A172 (cell line): ENCODE measurements at places on chromosomes 3 and 15.
A peak's percentile ranks its signal among the peaks of the same experiment; 100 is the strongest.

DNA sequence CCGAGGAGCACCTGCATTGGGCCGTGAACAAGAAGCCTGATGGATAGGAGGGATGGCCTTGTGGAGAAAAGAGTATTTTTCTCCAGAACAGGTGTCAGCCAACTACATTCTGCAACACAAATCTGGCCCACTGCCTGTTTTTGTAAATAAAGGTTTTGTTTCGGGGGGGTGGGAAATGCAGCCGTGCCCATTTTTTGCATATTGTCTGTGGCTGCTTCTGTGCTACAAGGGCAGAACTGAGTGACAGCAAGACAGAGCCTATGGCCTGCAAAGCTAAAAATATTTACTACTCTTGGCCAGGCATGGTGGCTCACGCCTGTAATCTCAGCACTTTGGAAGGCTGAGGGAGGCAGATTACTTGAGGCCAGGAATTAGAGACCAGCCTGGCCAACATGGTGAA lies 95.9 kb upstream of the AKAP13 start:
- no peak for DNase-seq

DNA sequence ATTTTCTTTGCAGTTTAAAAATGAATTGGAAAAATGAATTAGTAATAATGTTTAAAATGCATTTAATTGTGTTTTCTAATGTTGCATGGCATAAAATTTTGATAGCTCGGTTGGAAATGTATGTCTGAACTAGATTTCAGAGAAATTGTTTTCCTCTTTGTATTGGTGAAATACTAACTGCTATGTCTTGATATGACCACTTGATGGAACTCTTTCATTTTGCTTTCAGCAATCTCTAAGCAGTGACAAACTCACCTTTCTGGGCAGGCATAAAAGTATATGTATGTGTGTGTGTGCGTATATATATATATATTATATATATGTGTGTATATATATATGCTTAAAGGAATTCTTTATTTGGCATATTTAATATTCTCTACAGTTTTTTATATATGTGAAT lies 239.3 kb upstream of the ZNF717 start:
- DNase-seq: no peak

DNA sequence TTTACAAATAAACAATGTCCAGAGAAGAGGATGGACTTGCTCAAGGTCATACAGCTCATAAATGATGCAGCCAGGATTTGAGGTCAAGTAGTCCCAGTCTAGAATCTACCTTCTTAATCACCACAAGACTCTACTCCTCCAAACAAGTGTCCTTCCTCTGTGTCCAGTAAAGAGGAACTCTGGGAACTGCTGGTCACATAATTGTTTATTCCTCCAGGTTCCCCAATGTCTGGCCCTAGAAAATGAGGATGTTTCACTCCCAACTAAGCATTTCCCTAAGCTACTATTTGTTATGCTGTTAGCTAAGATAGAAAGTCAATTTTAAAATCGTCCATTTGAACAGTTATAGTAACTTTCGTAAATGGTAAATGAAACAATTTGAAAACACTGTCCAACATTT lies 192.4 kb downstream of the FHIT start:
- DNase-seq: no peak

- peak; percentile 98 for DNase-seq
Observed at GRCh38 chr3:194598771-194599557, 34.3 kb downstream of the TMEM44 start.

DNA sequence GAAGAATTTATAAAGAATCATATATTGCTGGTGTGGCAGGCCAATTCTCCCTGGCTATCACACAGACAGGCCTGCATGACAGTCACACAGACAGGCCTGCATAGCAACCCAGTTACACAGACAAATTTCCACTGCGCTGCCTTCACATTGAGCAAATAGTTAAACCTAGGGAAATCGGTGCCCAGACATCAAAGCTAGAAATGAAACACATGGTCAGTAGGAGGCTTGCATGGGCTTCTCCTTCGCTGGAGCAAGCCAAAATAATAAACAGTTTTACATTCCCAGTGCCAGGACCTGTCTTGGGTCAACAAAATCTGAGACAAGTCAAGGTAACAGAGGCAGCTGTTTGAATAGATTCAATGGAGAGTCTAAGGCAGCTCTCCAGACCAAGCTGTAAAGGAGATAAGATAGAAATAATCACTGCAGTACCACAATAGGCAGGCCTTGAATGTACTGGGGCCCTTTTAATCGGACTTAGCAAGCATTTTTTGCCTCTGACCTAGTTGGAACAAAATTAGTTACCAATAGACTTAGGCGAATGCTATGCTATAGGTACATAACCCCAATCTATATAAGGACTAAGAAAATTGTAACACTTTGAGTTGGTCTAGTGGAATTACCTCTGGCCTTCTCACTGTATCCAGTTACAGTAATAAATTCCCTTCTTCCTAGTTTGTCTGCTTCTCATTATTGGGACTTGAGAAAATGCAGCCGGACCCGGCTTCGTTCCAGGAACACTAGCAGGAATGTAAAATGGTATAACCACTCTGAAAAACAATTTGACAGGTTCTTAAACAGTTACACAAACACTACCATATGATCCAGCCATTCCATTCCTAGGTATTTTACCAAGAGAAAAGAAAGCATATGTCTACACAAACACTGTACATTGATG lies 274.7 kb upstream of the UBE2E2 start:
- no peak for DNase-seq

DNA sequence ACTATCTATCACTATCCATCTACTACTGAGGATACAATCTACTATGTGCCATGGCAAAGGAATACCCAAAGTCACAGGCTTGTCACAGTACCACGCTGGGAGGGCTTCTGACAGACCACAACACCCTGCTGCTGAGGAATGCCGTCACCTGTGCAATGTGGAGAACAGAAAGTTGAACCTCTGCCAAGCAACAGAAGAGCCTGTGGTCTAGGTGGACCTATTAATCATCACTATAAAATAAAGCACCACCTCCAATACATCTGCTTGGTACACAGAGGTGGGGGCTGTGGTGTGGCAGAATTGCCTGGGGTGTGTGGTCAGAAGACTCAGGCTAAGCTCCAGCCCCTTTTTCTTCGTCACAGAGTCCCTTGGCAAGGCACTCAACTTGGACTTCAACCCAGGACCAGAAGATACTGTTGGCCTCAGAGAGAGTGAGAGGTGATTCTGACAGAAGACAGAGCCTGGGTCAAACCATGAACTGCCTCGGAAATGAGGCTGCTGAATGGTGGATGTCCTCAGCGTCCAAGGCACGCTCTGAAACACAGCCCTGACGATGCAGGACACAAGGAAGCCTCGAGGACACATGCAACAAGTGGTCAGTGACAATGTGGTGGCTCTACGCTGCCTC lies 189.4 kb upstream of the CHRNA7 start:
- no peak for DNase-seq

GRCh38 chr3:59540241-59540640 lies 490.4 kb upstream of the CFAP20DC start:
- DNase-seq: no peak

DNA sequence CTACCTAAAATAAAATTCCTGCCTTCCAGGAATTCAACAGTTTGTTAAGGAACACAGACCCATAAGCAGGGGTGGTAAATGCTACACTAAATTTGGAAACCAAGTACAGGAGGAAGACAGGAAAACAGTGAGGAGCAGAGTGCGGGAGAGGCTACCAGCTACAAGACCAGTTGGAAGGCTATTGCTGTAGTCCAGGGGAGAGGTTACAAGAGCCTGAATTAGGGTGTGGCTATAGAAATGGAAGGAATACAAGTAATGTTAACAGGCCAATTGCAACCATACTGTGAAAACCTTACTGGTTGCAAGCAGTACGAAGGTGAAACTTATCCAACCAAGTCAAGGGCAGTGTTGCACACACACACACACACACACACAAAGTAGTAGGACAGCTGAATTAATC lies 880 bp upstream of the ARMC8 start:
- no peak for DNase-seq

DNA sequence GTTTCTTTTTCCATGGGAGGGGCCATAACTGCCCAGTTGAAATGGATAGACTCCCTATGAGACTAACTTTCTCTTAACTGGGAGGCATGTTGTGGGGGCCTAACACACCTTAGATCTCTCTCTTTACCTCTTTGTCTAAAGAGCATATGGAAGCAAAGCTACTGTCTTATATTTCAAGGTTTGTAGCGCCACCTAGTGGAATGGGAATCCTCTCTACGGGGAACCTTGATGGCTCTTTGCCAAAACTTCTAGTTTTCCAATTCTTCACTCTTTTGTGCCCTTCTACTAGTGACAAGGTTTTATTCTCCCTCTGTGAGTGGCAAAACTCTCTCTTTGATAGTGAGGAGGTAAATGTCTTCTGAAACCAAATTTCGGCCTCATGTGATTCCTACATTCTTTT lies 1030.4 kb upstream of the CADM2 start:
- peak; percentile 34 for DNase-seq

- DNase-seq: no peak
Observed at GRCh38 chr3:177789500-177789899, 592.2 kb upstream of the TBL1XR1 start.

DNA sequence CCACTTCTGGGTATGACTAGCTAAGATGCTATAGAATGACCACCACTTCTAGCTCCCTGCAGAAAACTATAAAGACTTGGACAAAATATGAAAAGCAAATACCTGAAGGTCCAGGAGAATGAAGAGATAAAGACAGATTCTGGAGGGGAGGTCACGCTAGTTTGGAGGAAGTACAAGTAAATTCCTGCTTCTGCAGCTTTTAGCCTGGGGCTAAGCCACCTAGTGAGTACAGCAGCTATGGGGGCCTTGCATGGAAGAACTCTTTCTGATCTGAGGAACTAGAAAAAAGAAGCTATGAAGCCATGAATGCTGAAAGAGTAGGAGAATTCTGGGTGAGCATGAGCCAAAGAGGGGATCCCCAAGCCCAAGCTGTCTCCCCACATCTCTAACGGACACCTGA lies 29.8 kb downstream of the NRG4 start:
- no peak for DNase-seq

GRCh38 chr15:70453238-70453637 lies 310.1 kb downstream of the UACA start:
- DNase-seq: no peak

DNA sequence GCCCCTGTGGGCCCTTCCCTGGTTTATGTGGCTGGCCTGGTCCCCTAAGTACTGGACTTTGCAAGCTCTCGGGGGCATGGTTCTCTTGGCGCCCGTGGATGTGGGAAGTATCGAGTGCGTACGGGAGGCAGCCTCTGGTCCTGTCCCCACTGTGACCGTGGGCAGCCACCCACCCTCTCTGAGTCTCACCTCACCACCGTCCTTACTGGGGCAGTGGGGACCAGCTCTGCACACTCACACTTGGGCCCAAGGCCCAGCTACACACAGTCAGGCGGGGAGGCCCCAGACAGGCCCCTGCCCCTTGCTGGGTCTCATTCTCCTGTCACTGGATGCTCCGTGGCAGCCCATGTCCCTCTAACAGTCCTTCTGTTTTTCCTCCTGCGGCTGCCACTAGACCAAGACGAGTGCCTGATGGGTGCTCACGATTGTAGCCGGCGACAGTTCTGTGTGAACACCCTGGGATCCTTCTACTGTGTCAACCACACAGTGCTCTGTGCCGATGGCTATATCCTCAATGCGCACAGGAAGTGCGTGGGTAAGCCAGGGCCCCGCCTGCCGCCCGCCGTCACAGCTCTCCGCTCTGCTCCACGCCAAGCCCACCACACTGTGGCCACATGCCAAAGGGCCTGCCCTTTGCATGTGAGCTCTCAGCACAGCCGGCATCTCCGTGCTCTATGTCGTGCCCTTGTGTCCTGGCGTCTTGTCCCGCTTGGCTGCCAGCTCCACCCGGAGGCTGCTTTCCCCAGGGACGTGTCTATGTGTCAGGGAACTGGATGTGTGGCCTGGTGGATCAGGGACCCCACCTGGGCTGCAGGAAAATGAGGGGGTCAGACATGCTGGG lies 72.7 kb downstream of the FBLN2 start:
- DNase-seq: no peak

DNA sequence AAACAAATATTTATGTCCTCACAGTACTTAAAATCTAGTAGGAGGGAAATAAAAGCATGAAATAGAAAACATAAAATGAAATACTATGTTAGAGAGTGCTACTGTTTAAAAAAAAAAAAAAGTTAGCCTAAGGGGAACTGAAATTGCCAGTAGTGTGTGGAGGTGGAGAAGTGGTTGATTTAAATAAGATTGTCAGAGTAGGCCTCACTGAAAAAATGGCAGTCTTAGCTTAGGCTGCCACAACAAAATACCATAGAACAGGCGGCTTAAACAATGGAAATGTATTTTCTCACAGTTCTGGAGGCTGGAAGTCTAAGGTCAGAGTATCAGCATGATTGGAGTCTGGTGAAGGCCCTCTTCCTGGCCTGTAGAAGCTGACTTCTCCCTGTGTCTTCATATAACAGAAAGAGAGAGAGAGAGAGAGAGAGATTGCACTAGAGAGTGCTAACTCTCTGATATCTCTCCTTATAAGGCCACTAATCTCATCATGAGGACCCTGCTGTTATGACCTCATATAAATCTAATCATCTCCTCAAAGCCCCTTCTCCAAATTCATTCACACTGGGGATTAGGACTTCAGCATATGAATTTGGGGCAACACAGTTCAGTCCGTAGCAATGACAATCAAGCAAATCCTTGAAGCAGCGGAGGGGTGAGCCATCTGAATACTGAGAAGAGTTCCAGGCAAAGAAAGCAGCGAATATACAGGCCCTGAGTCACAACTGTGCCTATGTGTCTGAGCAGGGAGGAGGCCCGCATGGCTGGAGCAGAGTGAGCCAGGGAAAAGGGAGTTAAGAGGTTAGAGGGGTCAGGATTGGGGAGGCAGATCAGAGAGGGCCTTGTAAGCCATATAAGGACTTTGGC lies 23.6 kb upstream of the LRRC34 start:
- DNase-seq: no peak

- DNase-seq: no peak
Observed at GRCh38 chr3:124075753-124076152, 83.8 kb upstream of the ROPN1 start.

DNA sequence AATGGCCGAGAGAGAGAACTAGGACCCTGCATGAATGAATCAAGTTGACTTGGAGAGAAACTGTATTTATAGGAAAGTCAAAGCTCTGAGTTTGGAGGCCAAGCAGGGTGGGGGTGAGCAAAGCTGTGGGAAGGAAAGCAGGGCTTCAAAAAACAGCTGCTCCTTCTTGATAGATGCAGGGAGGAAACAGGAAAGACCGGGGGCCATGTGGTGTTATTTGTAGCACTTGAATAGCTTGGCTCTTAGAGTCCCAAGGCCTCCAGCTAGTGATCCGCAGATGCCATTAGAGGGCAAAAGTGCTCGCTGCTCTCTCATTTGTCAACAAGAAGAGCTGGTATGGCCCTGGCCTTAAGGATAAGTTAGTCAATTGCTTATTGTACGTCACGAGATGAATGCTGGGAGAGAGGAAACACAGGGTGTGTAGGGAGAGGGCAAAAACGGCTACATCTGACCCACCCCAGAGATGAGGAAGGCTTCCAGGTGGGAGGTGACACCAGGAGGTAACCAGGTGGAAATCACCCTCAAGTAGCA lies at the start of gene ALG1L2:
Gene ALG1L2, plus strand, starts transcription at position 481 of the 531 bp plus-strand sequence. CDS start 186 bp downstream, outside the sequence.
- DNase-seq: no peak
